ENCODE measurements at places on chromosomes 11 and 22.

- no peak for DNase-seq
Measured at GRCh38 chr22:29396126-29396525, 7.8 kb upstream of the AP1B1 start.

- DNase-seq = no peak
Measured at GRCh38 chr11:93116641-93117441, 81.0 kb downstream of the SLC36A4 start.

DNA sequence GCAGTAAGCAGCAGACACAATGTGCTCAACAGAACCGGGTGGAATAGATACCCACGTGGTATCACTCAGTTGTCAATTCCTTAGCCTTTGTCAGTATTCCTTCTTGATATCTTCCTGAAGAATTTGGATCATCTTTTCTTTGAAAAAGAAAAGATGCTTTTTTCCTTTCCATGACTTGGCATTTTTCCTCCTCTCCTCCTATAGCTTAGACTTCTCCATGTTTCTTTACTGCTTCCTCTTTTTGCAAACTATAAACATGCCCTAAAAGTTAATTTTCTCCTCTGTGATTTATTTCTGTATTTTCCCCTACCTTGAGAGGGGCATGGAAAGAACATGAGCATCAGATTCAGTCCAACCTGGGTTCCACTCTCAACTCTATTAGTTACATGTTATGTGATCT lies 11.7 kb downstream of the CBLIF start:
- DNase-seq = no peak

DNA sequence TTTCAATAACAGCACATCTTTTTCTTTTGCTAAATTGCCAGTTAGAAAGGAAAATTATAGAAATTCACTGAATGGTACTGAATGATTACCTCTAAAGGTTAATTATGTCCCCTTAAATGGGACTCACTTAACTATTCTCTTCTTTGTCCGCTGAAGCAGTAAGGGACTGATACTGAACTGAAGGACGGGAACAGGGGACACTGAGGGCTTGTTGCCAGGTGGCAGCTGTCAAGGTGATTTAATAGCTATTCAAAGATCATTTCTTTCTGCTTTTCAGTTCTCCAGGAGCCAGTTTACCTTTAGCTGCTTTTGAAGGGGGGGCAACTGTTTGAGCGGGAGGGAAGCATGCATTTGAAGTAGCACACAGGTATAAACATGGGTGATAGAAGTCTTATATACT lies 325.4 kb upstream of the CCDC90B start:
- no peak for DNase-seq

DNA sequence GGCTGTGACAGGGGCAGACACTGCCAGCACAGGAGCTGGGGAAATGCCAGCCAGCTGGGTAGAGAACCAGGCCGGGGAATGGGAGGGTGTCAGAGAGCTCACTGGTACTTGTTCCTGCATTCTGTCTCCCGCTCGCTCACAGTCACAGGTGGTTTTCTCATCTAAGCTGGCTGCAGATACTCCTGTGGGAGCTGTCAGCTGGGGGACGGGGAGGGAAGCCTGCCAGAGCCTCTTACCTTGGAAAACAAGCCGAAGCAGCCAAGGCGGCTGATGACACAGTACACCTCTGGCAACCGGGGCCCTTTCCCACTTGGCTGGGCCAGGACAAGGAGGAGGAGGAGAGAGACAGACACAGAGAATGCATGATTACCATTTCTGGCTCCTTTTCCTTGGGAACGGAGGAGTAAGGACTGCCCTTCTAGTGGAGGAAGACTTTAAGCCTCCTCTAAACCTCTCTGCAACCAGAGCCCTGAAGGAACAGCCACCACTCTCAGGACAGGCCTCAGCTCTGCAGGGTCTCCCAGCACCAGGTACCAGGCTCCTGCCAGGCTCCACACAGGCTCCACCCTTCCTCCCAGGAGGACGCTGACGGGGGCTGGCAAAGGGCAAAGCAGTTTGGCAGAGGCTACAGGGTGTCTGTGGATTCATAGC lies 25.1 kb downstream of the RPL27A start:
- no peak for DNase-seq

DNA sequence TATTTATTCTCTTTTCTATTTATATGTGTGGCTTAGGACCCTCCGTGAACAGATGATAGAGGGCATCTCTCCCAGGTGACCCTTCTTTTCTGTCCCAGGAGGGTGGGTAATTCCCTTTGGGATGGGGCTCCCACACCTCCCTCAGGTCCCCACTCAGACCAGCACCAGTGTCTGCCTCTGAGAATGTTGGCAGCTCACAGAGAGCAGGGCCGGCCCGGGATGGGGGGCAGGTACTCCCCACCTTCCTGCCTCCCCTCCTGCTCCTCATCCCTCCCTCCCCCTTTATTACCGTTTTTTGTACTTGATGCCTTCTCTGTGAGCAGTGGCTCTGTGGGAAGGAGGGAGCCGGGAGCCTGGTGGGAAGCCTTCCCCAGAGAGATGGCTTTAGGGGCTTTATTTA lies 4.8 kb upstream of the HINFP start:
- no peak for DNase-seq

- no peak for DNase-seq
Measured at GRCh38 chr11:105609341-105609781, 512 bp upstream of the GRIA4 start.

- no peak for DNase-seq
Measured at GRCh38 chr22:24807284-24807950, 1.4 kb downstream of the SGSM1 start.

DNA sequence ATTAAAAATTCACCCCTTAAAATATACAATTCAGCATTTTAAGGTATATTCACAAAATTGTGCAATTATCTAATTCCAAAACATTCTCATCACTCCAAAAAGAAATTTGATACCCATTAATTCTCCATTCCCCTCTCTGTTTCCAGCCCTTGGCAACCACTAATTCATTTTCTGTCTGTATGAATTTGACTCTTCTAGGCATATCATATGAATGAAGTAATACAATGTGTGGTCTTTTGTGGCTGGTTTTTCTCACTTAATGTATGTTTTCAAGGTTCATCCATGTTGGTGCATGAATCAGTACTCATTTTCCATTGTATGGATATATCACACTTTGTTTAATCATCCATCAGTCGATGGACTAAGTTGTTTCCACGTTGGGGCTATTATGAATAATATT lies 29.0 kb upstream of the ACCSL start:
- no peak for DNase-seq

- no peak for DNase-seq
Measured at GRCh38 chr11:112318184-112318591, 57.5 kb upstream of the PLET1 start.

- DNase-seq = no peak
Measured at GRCh38 chr11:72204886-72205285, 11.7 kb upstream of the FOLR2 start.

DNA sequence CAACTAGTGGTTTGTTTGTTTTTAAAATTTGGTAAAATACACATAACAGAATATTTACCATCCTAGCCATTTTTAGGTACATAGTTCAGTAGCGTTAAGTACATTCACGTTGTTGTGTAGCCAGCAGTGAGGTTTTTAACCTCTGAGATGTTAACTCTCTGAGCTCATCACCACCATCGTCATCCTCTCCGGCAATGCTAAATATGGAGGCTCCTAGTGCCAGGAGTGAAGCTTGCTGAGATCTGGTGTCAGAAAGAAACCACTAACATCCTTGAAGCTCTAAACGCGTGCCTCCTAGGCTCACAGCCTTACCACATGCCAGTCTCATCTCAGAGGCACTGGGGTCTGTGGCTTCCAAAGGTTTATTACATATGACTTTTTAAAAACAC lies 330.2 kb upstream of the B3GAT1 start:
- DNase-seq = no peak

GRCh38 chr11:28666632-28667031 lies 558.4 kb downstream of the METTL15 start:
- no peak for DNase-seq

GRCh38 chr22:38510416-38510970 lies 4.4 kb upstream of the DDX17 start:
- DNase-seq = no peak

DNA sequence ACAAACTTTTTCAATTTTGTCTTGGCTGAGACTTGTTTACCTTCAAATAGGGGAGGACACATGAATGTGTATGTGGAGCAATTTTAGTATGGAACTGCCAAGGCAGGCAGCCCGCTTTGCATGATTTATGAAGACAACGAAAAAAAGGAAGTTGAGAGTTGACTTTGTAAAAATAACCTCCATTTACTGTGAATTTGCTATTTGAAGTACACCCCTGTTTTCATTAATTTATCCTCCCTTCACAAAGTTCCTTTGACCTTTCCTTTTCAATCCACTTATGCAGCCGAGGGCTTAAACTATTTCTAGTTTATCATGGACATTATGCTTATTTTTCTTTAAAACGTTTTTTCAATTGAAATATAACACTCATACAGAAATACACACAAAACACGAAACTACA lies 369.6 kb upstream of the CADM1 start:
- no peak for DNase-seq

GRCh38 chr22:26648011-26648497 lies 9.3 kb upstream of the MIAT start:
- no peak for DNase-seq

- no peak for DNase-seq
Measured at GRCh38 chr11:66933531-66933930, 24.7 kb downstream of the PC start.

GRCh38 chr11:74015919-74016684 lies 7.2 kb upstream of the UCP3 start:
- no peak for DNase-seq

DNA sequence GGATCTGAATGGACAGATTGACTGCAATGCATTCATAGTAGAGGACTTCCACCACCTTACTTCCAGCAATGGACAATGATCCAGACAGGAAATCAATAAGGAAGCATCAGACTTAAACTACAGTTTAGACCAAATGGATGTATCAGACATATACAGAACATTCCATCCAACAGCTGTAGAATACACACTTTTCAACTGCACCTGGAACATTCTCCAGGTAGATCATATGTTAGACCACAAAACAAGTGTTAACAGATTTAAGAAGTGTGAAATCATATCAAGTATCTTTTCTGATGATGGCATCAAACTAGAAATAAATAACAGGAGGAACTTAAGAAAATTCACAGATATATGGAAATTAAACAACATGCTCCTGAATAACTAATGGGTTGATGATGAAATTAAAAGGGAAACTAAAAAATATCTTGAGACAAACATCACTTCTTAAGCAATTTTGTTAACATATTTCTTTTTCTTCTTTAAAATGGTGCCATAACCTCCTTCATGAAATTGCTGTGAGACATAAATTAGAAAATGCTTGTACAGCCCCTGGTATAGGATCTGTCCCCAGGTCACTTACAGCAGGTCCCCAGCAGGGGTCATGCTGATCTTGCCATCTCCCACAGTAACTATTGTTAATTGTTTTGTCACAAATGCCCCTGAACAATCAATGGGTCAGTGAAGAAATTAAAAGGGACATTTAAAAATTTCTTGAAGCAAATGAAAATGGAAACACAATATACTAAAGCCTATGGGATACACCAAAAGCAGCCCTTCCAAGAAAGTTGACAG lies 100.0 kb upstream of the OR4B1 start:
- no peak for DNase-seq

- DNase-seq = no peak
Measured at GRCh38 chr11:24819006-24819405, 322.2 kb downstream of the LUZP2 start.

DNA sequence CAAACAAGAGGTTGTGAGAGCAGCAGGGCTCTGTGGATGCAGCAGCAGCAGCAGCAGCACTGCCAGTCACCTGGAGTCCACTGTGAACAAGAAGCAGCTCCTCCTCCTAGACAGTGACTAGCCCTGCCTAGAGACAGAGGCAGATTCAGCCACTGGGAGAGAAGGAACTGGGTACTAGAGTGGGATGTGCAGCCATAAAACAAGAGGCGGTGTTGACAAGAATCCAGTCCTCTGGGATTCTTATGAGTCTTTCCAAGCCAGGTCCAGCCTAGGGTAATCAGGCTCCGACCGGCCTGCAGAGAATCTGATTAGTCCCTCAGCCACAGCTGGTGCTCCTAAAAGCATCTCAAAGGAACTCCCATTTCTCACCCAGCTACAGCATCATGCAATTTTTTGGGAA lies 83.9 kb upstream of the USP47 start:
- no peak for DNase-seq

- no peak for DNase-seq
Measured at GRCh38 chr11:16217631-16218030, 138.7 kb downstream of the SOX6 start.

Data from stimulated activated CD8-positive, alpha-beta memory T cell treated with anti-CD3 and anti-CD28 coated beads, Interleukin-4, amount 100 ng/mL, for 1 hour (primary cell).